NCI-H345 (cell line): ENCODE measurements at places on chromosomes 2 and 18.

DNA sequence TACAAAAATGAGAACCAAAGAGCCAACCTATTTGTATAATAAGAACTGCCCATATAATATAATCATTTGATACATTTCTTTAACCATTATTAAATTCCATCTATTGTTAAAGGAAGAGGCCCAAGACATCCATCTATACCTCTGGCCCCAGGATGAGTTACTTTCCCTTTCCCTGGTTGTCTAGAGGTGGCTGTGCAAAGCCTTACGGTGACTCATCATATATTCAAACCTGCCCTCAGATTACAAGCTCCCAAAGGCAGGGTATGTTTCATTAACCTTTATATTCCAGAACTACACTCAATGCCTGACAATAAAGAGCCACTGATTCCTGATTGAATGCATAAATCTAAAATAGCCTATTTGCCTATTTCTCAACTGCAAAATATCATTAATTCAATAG lies 105.8 kb upstream of the PID1 start:
- DNase-seq, result no peak

DNA sequence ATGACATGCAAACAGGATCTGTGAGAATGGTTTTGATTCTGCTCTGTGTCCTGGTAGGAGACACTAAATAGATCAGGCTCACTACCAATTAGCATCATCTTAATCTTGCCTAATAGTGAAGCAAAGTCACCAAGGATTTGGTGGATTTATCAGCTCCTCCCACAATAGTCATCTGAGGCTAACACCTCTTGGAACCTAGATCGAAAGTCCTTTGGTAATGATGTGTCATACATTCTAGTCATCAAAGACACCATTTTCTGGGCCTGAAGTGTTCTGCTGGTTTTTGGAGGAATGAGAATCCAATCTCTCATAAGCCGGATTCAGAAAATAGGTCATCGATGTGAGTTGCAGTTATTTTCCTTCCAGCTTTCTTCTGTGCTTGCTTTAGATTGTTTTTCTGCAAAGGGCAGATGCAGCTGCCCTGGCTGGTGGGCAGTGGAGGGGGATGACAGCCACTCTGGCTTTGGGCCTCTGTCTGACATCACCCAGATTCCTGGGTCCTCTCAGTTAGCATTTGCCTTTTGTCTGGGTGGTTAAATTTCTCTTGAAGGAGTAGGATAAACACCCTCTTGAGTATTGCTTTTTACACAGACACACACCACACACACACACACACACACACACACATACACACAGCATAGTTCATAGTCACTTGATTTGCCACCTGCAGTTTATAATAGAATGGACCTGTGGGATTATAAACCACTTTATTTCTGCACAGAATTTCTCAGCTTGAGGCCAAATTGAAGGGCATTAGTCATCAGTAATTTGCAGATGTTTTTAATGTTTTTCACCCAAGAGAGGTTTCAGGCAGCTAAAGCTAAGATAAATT lies at the start of gene MYO3B:
Gene MYO3B, plus strand, starts transcription at position 198 of the 832 bp plus-strand sequence. Its CDS starts 141 bp downstream, at position 339.
- no peak for DNase-seq

DNA sequence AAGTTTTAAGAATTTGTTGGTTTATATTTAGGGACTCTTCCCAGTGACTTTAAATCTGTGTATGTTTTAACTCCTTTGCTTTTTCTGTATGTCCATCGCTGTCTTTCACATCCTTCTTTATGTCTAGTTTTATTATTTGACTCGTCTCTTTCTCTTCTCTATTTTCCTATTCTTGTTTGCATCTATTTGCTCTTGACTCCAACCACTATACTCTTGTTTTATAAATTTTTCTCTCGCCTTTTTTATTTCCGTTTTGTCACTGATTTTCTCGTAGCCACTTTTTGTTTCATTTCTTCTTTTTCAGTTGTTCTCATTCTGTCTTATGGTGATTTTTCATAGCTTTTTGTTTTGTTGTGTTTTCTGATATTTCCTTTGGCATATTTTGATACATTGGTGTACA lies 170.5 kb upstream of the NETO1 start:
- DNase-seq, result no peak

DNA sequence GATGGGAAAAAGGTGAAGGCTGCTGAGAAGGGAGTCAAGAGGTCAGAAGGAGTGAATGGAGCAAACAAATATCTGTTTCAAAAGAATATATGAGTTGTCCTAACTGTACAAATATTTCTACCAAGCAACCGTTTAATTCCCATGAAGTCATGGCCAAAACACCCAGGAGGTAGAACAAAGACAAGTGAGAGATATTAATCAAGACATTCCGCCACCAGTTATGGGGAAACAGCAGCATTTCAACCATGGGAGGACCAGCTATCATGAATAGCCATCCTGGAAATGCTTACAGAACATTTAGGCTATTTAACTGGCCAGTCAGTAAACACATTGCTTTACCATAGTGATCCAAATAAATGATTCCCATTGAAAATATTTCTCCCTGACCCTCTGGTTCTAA lies 396.3 kb downstream of the IRS1 start:
- DNase-seq, result no peak

GRCh38 chr2:198321522-198322088 lies 517.2 kb downstream of the PLCL1 start:
- DNase-seq, result no peak

- DNase-seq, result no peak
These were observed 88.0 kb downstream of the AFF3 start for GRCh38 chr2:100054426-100054825.
